Left ventricle myocardium inferior (tissue), 1 donor: ENCODE measurements at places on chromosomes 2 and 18. TPM values are rescaled to one million over a fixed set of nuclear protein-coding genes. Genes with fewer than 3 reads are reported as not detected.
A peak's percentile ranks its signal among the peaks of the same experiment; 100 is the strongest.

DNA sequence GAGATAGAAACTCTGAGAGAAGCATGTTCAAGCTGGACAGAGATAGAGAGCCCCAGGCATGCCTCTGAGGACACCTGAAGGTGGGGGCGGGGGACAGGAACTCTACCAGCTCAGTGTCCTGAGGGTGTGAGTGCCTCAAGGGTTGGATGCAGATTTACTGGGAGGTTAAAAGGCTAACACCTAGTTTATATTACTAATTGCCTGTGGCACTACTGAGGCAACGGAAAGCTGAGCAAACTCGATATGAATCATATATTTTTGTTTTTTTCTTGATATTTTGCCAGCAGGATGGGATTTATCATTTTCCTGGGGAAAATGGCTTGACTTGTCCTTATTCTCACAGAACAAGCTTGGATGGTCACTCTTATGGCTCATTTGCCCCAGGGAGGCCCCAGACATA lies 319.5 kb downstream of the ALK start:
- DNase-seq: no peak

The GALNT13 gene
- 0.19 TPM for total RNA-seq

GRCh38 chr18:22211657-22212056 lies 42.3 kb downstream of the GATA6 start:
- no peak for DNase-seq

DNA sequence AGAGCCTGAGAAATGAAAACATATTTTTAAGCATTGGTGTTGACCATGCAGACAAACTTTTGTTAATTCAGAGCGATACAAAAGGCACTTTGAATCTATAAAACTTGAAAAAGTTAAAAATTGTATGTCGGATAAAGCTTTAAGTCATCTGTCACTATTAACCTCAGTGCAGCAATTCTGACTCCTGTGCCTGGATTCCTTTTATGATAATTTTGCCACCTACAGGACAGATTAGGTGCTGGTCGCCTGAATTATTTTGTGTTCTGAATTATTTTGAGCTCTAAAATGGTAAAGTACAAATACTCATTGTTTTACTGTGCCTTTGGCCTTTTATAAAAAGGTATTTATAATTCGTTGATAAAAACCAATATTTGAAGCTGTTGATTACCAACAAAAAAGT lies 19.4 kb upstream of the RNF138 start:
- no peak for DNase-seq

The RAB11FIP5 gene
- total RNA-seq: 21.8 TPM

DNA sequence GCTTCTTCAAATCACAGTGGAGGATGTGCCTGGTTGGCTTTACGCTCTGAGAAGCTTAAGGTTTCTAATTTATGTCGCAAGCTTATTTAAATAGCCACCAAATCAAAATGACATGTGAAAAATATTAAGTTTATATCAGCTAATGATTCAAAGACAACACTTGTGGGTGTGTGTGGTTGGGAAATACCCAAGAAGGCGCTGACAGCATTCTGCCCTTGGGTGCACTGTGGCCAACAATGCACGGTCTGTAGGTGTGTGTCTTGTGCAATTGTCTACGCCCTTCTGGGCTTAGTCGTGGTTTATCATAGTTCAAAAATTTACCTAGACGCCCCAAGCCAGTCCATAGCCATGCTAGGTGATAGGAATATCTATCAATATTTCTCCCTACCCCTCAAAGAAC lies 60.9 kb downstream of the KCTD1 start:
- no peak for DNase-seq

DNA sequence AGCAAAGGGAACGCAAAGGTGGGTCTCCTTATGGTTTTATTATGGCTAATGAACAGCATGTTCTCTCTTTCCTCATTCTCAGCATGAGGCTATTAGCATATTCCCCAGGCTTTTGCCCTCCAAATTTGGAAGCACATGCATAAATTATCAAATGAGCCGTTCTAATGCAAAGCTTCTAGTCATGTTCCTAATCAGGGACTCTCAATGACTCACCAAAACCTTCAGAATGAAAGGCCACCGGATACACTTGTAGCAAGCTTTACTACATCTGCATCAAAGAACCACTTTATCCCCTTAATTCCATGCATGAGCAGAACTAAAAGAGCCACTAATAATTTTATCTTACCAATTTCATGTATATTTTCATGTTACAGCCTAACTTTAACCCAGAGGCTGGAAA lies 310.5 kb downstream of the LRATD1 start:
- DNase-seq: no peak

The CHRND gene
- not detected for total RNA-seq

- no peak for DNase-seq
Measured at GRCh38 chr2:144012304-144012703, 507.6 kb downstream of the ZEB2 start.

- peak; percentile 33 for DNase-seq
Measured at GRCh38 chr2:75560022-75560767, 544 bp downstream of the EVA1A start.

The SLC38A11 gene
- 0.33 TPM for total RNA-seq

DNA sequence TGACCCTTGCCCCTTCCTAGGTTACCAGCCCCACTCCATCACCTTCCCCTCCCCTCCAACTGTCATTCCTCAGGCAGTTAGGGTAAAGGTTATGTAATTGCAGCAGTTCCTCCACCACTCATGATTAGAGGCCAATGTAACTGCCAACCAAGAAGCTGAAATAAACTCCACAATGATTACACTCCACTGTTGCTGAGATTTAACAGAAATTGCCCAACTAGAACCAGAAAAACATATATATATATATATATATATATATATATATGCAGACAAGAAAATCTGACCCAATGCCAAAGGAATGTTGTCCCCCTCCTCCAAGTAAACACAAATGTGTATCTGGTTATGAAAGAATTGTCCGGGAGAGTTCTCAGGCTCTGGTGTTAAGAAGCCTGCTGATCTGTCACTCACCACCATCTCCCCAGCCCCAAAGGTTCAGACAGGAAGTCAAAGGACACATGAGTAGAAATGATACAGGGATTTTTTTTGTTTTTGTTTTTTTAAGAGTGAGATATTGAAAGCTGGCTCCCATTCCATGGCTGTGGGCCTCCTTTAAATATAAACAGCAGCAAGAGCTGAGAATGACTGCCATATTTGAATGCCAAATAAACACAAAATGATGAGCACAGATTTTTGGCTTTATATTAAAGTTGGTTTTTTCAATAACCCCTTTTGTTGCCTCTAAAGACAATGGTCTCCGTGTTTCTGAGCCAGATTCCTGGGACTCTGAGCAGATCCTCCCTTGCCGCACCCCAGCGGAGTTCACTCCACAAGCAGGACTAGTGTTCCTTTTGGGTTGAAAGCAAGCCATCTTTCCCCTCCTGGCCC lies 127.2 kb upstream of the MAPRE2 start:
- DNase-seq: no peak

The GPR55 gene
- not detected for total RNA-seq

The SCN1A gene
- 0.63 TPM for total RNA-seq

- DNase-seq: no peak
Measured at GRCh38 chr18:617970-618504, 21.2 kb downstream of the CLUL1 start.

DNA sequence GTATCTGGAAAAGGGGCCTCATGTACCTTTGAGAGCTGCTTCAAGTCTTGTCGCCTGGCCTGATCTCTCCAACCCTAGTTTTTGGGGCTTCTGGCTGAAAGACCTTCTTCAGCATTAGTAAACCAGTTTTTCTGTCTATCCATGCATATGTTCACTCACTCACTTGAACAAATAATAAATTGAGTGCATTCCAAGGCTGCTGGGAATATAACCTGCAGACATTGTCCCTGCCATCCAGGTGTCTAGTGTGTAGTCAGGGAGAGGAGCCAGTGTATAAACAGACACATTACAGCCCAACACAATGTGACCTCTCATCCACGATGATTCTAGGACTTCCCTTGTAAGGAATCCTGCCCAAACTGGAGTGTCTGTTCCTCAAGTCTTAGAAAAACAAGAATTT lies 262.1 kb downstream of the PRKCE start:
- no peak for DNase-seq

- no peak for DNase-seq
Measured at GRCh38 chr2:168165985-168166901, 81.2 kb downstream of the STK39 start.

GRCh38 chr2:178886006-178886405 lies 78.8 kb upstream of the TTN start:
- no peak for DNase-seq

The EPAS1 gene
- 205 TPM for total RNA-seq

DNA sequence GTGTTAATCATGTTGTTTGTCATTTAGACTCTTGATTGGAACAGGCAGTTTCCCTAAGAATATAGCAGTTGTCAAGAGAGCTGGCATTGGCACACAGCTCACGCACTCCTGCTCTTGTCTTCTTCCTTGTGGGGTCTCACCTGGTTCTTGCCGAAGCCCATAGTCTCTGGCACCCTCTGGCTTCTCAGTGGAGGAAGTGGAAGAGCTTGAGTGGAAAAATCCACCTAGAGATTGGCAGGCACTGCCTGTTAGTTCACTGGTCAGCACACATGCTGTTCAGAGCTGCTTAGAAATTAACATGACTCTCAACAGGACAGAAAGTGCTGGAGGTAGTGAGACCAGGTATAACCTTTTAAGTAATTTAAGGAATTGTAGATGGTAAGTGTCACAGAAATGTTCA lies 28.3 kb downstream of the SCTR start:
- DNase-seq: no peak

DNA sequence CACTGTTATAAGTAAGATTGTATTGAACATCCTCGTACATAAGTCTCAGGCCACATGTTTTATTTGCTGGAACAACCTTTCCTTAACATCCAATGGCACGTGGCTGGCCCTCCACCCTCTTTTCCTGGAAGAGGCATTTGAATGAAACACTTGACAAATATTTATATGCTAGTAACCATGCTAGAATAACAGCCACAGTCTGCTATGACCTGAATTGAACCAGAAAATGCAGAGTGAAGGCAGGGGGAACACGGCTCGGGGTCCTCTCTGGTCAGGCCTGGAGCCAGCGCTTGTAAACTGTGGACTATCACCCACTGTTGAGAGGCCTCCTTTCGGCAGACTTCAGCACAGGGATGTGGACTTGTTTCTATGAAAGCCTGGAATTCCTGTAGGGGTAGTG lies 198.2 kb upstream of the COPS8 start:
- no peak for DNase-seq

GRCh38 chr2:227415538-227416424 lies 28.0 kb upstream of the SCYGR1 start:
- peak; percentile 53 for DNase-seq

GRCh38 chr2:195612611-195613495 lies 44.2 kb upstream of the SLC39A10 start:
- no peak for DNase-seq

The EMILIN2 gene
- 12.4 TPM for total RNA-seq

GRCh38 chr2:149677416-149677815 lies 89.8 kb upstream of the MMADHC start:
- no peak for DNase-seq

GRCh38 chr2:226862623-226863022 lies 26.8 kb downstream of the RHBDD1 start:
- DNase-seq: no peak

DNA sequence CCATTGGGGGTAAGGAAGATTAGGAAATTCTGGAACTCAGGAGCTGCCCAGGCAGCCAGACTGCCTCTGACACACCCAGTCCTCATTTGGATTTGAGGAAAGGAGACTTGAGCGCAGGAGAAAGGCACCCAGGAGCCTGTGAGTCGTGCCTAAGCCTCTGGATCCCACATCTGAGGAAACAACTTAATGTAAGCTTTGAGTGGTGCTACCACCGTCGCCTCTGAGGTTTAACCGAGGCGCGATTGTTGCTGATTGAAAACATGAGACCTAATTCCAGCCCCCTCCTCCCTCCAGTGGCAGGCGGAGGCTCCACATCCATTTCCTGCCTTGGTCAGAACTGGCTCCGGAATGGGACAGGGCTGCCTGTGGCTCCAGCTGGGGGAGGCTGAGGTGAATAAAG lies 176.7 kb upstream of the PKDCC start:
- DNase-seq: peak; percentile 26

- no peak for DNase-seq
Measured at GRCh38 chr2:131031431-131031841, 61.8 kb downstream of the FAM168B start.

GRCh38 chr18:62187543-62188510 lies 772 bp downstream of the RELCH start:
- DNase-seq: no peak

The DUSP2 gene
- total RNA-seq: 0.82 TPM

The CNGA3 gene
- not detected for total RNA-seq
